ENCODE measurements at places on chromosomes 1 and 21.

- DNase-seq = no peak
Measured at GRCh38 chr1:58457023-58457635, 89.4 kb downstream of the OMA1 start.

DNA sequence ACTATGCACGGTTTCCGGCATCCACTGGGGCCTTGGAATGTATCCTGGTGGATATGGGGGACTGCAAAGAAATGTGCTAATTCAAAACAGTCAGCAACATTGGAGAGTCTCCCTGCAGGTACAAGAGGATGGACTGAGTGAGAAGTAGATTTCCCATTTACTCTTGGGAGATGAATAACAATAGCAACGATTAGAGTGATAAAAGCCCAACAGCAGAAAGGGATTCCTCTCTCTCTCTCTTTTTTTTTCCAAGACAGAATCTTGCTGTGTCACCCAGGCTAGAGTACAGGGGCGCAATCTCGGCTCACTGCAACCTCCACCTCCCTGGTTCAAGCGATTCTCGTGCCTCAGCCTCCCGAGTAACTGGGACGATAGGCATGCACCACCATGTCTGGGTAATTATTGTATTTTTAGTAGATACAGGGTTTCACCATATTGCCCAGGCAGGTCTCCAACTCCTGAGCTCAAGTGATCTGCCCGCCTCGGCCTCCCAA lies 5.0 kb upstream of the SHCBP1L start:
- no peak for DNase-seq

DNA sequence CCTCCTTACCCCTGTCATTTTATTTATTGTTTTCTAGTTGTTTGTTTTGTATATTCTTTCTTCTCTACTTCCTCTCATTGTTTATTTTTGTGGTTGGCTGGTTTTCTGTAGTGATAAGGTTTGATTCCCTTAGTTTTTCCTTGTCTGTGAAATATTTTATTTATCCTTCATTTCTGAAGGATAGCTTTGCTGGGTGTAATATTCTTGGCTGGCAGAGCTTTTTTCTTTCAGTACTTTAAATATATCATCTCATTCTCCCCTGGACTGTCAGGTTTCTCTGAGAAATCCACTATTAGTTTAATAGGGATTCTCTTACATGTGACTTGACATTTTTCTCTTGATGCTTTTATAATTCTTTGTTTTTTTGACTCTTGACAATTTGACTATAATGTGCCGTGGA lies 18.8 kb upstream of the TIPRL start:
- no peak for DNase-seq

GRCh38 chr1:42657201-42657600 lies 1.0 kb upstream of the PPIH start:
- DNase-seq = no peak

- no peak for DNase-seq
Measured at GRCh38 chr1:23216771-23217420, 406 bp downstream of the HTR1D start.

DNA sequence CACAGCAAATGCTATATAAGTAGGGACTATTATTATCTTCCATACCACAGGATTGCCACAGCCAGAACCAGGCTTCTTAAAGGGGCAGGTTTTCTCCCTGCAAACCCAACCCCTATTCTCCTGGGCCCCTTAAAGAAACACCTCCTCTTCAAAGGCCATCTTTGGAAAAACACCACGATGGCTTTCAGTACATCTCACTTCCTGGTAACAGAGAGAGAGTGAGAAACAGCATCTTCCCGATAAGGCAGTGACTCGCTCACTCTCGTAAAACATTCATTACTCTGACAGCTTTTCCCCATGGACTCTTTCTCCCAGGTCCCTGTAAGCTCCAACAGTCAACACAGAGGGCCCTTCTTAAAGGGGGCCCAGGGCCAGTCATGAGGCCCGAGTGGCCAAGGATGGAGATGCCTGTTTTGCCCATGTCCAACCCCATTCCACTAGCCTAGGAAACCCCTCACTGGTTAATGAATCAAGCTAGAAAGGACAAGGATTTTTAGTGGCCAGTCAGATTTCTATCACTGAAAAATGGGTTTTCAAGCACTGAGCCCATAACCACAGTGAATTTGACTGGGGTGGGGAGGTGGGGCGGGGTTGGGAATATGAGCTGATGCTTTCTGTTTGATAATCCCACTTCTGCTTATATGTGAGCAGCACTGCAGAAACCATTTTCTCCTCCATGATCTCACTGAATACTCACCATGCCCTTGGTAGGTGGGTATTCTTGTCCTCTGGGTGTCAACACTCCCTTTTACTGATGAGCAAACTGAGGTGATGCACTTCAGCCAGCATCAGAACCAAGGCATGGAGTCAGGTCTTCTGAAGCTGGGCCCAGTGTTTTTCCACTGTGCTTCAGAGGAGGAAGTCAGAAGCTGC lies 3.6 kb upstream of the NAV1 start:
- no peak for DNase-seq

GRCh38 chr1:108190001-108190634 lies 10.0 kb downstream of the SLC25A24 start:
- no peak for DNase-seq

DNA sequence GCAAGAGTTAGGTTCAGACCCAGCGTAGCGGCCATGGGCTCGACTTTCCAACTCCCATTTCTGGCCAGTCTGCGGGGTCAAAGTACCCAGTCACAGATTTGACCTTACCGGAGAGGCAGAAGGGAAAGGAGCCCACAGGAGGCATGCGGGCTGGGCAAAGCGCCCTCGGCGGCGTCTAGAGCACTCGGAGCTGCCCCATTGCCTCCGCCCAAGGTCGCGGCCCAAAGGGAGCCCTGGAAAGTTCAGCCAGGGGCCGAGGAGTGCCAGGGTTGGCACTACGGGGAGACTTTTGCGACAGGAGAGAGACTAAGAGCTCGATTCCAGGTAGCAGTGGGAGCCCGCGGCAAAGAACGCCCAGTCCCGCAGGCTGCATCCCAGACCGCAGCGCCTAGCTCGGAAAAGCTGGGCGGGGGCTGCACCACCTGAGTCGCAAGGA lies 896 bp downstream of the KANK4 start:
- no peak for DNase-seq

DNA sequence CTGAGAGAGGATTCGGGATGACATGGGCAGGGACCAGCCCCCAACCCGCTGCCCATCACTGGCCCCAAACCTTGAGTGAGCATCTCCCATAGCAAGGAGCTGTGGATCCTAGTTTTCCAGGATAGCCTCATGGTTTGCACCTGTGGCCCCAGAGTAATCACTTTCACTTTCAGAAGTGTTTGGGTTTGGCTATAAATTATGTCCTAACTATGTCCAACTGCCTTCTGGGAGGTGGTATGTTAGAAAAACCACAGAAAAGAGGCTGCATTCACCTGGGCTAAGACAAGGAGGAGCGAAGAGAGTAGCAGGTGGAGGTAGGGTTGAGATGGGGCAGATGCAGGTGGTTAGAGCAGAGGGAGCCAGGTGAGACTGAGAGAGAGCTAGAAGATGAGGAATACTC lies 19.4 kb upstream of the CLIC6 start:
- no peak for DNase-seq

GRCh38 chr21:34806423-34806822 lies 137.6 kb downstream of the CLIC6 start:
- no peak for DNase-seq

DNA sequence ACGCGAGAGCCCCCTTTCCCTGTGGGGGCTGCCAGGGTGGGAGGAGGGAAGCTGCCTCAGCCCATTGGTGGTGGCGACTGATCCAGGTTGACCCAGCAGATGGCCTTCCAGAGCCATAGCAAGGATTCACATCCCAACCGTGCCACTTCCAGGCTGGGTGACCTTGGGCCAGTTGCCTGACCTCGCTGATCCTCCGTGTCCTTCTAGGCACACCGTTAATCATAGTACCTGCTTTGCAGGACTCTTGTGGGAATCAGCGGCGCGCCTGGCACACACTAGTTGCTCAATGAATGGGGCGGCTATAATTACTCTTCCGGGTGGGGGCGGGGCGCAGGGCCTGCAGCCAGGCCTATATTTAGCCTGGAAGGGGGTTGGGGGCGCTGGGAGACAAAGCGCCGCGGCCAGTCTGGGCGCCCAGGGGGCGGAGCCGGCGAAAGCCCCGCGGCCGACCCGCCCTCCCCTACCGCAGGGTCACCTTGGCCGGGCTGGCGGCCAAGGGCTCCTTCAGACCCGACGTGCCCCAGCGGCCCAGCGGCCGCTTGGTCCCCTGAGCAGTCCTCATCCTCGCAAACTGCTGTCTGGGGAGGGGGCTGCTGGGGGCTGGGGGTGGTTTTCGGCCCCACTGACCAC lies 5.1 kb downstream of the HSPB7 start:
- peak; percentile 32 for DNase-seq

- DNase-seq = no peak
Measured at GRCh38 chr1:244054247-244054923, 3.3 kb downstream of the ZBTB18 start.

DNA sequence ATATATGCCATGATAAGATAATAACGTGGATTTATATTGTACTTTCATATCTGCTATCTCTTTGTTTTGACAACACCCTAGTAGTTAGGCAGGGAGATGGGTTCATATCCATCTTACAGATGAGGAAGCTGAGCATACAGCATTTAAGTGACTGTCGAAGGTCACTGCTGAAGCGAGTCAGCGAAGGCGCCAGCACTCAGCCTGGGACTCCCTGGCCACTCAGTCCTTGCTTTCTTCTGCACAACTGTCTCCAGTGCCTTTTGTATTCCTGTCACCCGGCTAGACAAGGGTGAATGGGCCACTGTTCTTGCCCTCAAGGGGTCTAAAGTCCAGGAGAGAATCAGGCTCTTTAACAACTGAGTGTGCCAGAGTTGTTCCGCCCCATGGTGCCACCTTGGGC lies 3.1 kb downstream of the ARHGEF10L start:
- DNase-seq = no peak

GRCh38 chr1:24300971-24301784 lies 18.0 kb upstream of the GRHL3 start:
- no peak for DNase-seq

DNA sequence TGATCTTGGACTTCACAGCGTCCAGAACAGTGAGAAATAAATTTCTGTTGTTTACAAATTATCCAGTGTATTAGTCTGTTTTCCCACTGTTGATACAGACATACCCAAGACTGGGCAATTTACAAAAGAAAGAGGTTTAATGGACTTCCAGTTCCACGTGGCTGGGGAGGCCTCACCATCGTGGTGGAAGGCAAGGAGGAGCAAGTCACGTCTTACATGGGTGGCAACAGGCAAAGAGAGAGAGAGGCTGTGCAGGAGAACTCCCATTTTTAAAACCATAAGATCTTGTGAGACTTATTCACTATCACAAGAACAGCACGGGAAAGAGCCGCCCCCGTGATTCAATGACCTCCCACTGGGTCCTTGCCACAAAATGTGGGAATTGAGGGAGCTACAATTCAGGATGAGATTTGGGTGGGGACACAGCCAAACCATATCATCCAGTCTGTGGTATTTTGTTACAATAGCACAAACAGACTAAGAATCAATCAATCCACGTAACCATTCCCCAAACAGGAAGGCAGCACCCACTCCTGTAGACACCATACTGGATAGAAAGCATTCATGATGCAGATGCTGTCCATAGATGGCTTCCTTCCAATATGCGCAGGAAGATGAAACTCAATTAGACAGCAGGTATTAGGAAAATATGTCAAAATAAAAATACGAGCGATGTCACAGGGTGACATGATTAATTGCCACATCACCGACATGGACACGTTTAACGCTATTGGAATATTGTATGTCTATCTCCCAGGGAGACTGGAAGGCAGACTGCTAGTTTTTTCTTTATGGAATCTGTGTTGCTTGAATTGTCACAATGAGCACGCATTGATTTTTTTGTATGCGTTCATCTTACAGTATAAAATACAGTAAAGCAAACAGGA lies 22.8 kb downstream of the ECE1 start:
- no peak for DNase-seq

DNA sequence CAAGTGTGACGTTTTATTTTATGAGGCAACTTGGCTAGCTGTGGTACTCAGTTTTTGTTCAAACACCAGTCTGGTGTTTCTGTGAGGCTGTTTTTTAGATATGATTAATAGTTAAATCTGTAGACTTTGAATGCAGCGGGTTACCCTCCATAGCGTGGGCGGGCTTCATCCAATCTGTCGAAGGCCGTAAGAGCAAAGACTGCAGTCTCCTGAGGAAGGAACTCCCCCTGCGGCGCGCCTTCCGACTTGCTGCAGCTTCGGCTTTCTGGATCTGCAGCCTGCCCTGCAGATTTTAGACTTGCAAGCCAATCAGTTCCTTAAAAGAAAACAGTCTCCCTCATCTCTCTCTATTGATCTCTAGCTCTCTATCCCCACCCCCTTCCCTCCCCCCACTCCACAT lies 4.2 kb upstream of the ZNF496 start:
- peak; percentile 23 for DNase-seq

- DNase-seq = no peak
Measured at GRCh38 chr1:93324486-93325464, 20.9 kb upstream of the DR1 start.

GRCh38 chr1:229661022-229661877 lies 35.2 kb downstream of the URB2 start:
- peak; percentile 68 for DNase-seq

- no peak for DNase-seq
Measured at GRCh38 chr21:36881228-36881627, 85.2 kb downstream of the HLCS start.

GRCh38 chr1:30976143-30976542 lies 67.6 kb upstream of the SDC3 start:
- peak; percentile 43 for DNase-seq

DNA sequence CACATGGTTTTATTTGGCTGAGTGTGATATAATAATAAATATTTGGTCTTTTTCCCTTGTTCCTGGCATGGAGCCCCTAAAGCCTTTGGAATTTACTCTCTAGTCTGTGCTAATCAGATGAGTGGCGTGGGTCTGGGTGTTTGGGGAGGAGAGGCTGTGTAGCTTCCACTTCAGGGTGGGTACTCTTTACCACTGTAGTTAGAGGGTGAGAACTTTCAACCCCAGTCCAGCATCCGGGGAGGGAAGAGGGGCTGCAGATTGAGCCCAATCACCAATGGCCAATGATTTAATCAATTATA lies 20.0 kb downstream of the USP25 start:
- no peak for DNase-seq

- DNase-seq = no peak
Measured at GRCh38 chr1:223001653-223002634, 141.1 kb downstream of the TLR5 start.

DNA sequence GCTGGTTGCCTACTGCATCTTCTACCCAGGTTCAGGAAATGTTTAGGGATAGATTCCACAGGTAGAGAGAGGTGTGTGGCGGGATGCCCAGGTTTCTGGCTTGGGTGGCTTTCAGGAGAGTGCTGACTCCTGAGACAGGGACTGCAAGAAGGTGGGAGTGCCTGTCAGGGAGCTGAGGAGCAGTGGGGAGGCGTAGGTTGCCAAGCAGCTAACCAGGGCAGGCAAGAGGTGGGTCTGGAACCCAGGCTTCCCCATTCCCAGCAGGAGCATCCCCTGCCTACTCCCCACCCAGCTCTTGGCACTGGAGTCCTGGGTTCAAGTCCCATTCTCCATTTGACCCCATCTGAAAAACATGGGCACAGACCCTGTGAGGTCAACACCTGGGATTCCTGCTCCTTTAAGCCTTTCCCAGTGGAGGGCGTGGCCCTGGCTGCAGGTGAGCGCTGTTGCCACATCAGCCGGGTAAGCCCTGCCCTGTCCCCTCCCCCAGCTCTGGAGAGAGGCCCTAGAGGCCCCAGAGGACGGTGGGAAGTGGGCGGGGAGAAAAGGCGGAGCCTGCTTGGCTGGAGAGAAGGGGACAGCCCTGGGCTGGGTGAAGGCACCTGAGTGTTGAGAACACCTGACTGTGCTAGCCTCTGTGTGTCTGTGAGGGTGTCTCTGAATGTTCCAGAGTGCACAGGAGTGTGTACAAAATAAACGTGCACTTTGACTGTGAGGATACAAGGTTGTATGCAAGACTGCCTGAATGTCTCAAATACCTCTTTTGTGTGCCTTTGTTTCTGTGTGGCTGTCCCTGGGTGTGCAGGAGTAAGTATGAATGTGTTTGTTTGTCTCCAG lies 14.0 kb upstream of the SYNC start:
- no peak for DNase-seq
